ENCODE measurements at places on chromosomes 2 and 18. TPM values are rescaled to one million over a fixed set of nuclear protein-coding genes. Genes with fewer than 3 reads are reported as not detected.

The KIAA2012 gene
- not detected for total RNA-seq

DNA sequence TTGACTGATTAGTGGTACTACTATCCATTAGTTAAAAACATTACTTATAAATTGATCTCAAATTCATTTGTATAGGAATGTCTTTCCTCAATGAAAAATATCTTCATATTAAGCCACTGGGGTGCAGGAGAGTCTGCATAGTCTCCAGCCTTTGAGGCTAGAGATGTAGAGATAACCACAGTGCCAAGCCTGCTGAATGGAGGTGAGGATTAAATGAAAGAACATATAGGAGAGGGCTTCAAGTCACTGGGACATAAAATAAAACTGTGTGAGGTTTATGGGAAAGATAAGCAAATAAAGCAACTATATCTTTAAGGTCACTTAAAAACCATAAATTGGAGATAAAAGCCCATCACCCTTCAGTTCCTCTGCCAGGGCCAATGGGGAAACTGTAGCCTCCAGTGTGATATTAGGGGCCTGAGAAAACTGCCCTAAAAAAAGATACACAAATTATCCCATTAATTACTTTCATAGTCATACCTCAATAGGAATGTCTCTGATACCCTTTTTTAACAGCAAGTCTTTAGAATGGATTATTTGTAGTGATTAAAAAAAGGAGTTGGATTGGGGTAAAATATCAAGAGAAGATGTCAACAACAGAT is 27.6 kb downstream of the GALNT3 start:
- no peak for DNase-seq

DNA sequence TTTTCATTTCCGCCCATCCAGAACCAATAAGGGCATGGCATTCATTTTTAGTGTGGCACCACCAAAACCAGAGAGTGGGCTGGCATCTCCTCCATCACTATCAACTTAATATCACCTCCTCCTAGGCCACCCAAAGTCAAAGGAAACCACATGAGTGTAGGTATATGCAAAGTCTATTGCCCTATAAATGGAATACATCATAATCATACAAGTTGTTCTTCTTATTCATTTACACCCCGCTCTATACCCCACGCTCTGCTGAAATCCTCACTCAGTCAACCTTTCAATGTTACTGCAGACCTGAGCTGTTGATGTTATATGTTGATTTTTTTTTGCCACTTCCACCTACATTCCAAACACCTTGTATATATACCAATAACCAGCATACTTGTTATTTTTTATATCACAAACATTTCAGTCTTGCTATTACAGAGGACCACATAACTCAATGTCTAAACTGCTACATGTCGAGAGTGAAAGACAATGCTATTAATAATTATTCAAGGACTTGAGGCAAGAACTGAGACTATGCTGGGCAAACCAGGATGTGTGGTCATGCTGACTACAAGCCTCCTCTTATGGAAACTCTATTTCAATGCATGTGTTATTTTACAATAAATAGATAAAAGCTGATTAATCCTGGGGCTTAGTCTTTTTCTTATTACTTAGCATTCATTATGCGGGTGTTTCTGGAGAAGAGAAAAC is 466.5 kb upstream of the ID2 start:
- no peak for DNase-seq

- no peak for DNase-seq
Measured at GRCh38 chr2:99101697-99102096, 39.8 kb upstream of the C2orf15 start.

DNA sequence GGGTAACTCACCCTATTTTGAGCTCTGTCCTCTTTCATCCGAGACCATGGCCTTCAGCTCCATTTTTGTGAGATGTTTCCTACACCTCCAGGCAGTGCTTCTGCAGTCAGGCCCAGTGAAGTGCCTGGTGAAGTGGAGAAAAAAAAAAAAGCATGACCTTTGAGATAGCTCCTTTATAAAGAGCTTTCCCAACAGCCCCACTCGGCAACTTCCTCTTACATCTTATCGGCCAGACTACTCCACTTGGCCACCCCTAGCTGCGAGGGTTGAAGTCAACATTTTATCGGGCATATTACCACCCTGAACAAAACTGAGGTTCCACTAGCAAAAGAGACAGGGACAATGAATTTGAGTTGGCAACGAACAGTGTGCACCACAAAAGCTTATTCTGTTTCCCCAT is 124.8 kb upstream of the RNF152 start:
- peak; percentile 25 for DNase-seq

The ATP6V1B1 gene
- total RNA-seq: 0.89 TPM

All from left cardiac atrium (tissue), 4 donors.